Stimulated activated CD8-positive, alpha-beta memory T cell treated with anti-CD3 and anti-CD28 coated beads, Interleukin-4, amount 100 ng/mL, for 1 hour (primary cell): ENCODE measurements at places on chromosomes 1 and 21.

GRCh38 chr1:70003211-70003908 lies 202.0 kb downstream of the LRRC40 start:
- DNase-seq, result no peak

DNA sequence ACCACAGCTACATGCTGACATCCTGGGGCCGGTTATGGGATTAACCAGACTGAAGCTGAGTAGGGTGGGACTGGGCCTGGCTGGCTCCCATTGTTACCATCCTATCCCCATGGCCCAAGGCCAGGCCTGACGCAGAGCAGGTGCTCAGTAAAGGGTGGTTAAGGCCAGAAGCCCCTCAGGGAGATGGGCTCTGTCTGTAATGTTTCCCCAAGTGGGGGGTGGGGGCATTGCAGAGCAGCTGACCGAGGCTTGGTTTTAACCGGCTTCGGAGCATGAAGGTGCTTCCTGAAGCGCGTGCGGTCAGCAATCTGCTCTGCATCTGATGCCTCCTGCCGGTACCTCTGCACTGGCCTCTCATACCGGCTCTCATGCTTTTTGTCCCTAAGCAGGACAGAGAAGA lies 83.4 kb upstream of the ACTL8 start:
- DNase-seq, result no peak

DNA sequence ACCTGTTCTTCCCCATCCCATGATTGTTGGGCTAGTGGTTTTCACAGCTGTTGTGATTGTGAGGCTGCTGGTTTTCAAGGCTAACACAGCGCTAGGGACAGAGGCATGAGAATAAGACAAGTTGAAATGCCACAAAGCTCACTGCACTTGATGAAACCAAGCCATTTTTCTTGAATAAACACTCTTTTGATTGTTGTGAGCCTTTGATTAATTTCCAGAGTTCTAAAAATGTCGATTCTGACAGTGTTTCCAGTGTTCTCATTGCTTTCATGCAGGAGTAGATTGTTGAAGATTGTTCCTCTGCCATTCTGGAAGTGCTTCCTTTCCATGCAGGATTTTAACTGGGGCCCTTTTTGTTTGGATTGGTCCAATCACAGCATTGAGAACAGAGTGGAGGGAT lies 134.9 kb upstream of the GRIK3 start:
- DNase-seq, result no peak

DNA sequence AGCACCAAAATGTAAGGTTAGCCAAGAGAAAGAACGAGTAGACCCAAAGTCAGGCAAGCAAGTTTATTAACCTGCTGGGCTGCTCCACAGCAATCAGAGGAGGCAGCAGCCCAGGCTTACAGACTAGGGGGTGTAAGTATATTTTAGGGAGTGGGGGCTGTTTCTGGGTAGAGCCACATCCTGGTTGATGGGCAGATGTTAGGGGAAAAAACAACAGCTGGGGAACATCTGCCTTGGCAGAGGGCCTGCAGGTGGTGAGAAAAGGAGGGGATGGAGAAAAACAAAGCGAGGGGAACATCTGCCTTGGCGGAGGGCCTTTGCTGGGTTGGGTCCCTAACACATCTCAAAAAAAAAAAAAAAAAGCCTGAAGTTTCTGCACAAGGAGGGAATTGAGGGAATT lies 9.7 kb upstream of the ZBTB48 start:
- no peak for DNase-seq

- DNase-seq, result no peak
Measured at GRCh38 chr1:46136711-46137110, 4.3 kb upstream of the PIK3R3 start.

GRCh38 chr1:178028841-178029481 lies 59.1 kb upstream of the SEC16B start:
- no peak for DNase-seq

GRCh38 chr1:217369996-217370551 lies 260.8 kb downstream of the GPATCH2 start:
- DNase-seq, result no peak

DNA sequence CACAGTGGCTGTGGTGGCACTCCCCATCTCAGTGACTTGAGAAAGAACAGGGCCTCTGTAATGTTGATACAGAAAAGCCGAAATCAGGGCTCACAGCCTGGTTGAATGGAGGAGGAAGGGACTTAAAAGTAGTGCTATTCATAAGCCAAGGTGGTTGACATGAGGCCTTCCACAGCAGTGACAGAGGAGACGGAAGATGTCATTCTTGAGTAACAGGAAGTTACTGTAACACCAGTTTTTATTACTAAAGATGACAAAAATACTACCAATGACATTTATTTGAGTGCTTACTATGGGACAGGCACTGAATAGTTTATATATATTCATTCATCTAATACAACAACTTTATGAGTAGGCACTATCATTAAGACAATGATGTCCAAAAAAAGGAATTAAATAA lies 52.8 kb upstream of the GNG12 start:
- DNase-seq, result no peak

- no peak for DNase-seq
Measured at GRCh38 chr1:244968881-244969280, 104.5 kb upstream of the HNRNPU start.

- no peak for DNase-seq
Measured at GRCh38 chr1:12629985-12630760, 12.2 kb upstream of the DHRS3 start.

DNA sequence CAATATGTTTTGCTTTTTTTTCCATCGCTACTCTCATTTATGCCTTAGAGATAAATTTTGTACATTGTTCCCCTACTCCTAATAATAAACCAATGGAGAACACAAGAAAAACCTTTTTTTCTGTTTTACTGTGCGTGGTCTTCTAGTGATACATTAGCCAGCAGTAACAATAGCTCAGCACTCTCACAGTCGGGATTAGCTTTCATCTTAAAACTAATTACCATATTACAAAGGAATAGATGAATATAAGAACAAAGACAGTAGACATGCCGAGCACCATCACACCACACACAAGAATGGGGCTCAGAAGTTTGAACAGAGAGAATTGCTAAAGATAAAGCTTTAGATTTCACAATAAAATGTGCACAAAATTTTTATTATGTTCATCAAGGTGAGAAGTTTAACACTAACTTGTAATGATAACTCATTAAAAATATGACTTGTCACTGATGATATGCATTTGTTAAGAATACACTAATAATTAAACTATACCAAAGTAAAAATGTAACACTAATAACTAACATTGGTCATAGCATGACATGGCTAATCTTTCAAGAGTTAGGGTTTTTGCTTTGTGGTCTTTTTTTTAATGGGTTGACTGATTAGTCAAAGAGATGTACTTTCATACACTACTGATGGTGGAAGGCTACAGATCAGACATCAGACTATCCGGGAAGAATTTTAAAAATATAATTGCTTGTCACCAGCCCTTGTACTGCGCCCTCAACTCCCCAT lies 61.8 kb downstream of the EXTL2 start:
- DNase-seq, result no peak

GRCh38 chr1:160581961-160582360 lies 2.7 kb upstream of the CD84 start:
- no peak for DNase-seq

GRCh38 chr1:225374996-225375395 lies 52.8 kb downstream of the LBR start:
- DNase-seq, result no peak

DNA sequence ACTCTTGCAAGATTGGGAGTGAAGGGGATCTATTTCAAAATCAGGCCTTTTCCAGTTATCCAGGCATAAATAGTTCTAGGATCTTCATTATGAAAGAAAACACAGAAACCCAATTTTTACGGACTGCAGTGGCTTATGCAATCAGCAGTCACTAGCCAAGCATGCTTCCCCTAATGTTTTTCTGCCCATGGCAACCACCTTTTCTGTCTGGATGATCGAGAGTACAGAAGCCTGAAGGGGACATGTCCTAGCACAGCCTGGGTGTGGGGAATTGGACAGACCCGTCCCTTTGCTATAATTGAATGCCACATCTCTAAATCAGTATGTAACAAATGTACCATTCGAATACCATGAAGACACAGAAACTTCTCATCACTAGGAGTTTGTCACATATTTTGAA lies 29.8 kb upstream of the NCAM2 start:
- no peak for DNase-seq

- DNase-seq, result no peak
Measured at GRCh38 chr1:216553040-216553439, 129.8 kb upstream of the USH2A start.

- DNase-seq, result no peak
Measured at GRCh38 chr1:212415107-212415841, 588 bp upstream of the PACC1 start.

- DNase-seq, result no peak
Measured at GRCh38 chr1:175479521-175480342, 263.7 kb downstream of the TNR start.

DNA sequence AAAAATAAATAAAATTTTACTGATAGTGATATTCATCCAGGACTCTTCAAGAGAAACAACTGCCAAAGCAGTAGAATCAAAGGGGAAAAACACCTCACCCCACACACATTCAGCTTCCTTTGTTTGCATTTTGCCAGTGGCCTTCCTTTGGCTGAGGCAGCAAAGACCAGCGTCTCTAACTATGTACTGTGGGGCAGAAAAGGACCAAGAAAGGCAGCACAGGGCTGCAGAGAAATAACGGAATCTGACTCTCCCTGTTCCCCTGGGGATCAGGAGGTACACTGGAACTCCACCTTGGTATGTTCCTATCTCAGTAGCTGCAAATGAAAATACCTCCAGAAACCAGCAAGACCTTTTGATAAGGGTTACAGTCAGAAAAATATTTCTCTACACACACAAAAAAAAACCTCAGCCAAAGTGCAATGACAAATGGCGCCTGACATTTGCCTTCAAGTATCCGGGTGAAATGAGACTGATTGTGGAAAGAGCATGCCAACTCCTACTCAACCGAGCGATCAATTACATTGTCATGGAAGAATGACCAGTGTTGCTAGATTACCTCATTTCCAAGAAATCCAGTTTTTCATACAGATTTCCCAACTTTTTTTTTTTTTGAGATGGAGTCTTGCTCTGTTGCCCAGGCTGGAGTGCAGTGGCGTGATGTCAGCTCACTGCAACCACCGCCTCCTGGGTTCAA lies 50.9 kb downstream of the TARBP1 start:
- DNase-seq, result no peak
